SK-MEL-5 (cell line): ENCODE measurements at places on chromosomes 7 and 10.

DNA sequence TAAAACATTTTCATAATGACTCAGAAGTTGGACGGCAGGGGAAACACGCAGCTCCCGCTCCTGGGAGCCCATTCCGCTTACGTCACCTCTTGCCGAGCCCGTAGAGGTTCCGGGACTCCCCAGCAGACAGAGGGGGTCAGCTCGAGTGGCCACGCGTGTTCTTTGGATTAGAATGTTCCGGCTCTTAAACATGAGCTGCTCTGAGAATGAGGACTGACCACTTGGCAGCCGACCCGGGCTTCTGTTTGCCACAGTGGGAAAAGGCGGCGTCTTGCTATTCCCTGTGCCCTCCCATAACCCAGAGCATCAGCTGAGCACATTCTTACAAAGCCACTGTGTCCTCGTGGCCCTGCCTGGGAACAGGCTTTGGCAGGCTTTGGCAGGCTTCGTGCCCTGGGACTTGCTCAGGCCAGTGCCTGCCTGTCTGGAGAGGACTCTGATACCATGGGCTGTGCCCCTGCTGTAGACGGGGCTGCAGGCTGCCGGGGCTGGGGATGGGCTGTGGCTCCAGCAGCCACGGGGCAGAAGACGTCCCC, 40.1 kb downstream of the PFKP start:
- no peak for DNase-seq

DNA sequence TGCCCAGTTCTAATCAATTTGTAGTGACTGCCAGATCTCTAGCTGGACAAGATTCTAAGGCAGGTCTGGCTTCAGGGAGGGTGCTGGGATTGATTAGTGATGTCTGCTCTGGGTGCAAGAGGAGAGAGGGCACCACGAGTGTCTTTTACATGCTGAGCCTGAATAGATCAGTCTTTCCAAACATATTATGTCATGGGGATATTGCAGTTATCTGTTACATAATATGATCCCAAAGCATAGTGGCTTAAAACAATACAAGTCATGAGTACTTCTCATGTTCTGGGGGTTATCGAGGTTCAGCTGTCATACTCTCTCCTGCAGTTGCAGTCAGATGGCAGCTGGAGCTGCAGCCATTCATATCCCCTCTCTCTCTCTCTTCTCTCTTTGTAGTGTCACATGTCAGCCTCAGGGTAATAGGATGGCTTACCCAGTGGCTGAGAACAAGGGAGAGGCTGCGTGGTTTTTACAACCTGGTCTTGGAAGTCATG, 26.0 kb downstream of the SLC29A3 start:
- DNase-seq: peak; percentile 12

- no peak for DNase-seq
These were observed 121.4 kb downstream of the POU6F2 start for GRCh38 chr7:39099146-39099545.

GRCh38 chr10:67476201-67476600, 219.8 kb downstream of the CTNNA3 start:
- DNase-seq: no peak

DNA sequence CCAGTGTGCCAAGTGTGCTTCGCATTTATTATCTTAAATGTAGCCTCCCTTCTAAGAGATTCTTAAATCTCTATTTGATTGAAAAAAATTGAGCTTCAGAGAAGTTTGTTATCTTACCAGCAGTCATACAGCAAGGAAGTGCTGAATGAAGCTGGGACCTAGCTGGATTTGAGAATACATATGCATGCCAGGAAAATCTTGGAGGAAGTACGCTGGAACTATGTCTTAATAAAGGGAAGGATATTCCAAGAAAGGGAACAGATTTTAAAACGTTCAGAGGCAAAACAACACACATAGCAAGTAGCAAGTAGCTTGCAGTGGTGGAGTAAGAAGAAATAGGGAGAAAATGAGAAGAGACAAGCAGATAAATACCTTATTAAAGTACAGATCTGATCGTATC, 1.5 kb downstream of the CFAP70 start:
- no peak for DNase-seq

- DNase-seq: no peak
These were observed 20.9 kb downstream of the NUDCD3 start for GRCh38 chr7:44469461-44470134.

DNA sequence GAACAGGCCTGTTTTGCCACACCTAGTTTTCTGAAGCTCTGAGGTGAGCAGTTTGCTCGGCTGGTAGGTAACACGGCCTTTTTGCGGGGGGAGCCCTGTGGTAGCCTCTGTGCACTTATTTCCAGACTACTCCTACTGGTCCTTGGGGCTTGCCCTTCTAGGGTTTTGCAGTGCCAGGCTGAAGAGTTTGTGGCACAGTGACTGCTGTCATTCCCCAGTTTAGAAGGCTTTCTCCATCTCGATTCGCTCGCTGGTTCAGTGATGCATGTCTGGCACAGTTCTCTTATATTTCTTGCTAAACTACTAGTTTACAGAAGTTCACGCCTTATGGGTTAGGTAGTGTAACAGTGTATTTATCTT, 711 bp downstream of the KIF20B start:
- DNase-seq: no peak

GRCh38 chr10:120541984-120542383, 85.0 kb downstream of the PLPP4 start:
- DNase-seq: no peak

- DNase-seq: no peak
These were observed 11.2 kb upstream of the CXCL12 start for GRCh38 chr10:44395902-44396670.

DNA sequence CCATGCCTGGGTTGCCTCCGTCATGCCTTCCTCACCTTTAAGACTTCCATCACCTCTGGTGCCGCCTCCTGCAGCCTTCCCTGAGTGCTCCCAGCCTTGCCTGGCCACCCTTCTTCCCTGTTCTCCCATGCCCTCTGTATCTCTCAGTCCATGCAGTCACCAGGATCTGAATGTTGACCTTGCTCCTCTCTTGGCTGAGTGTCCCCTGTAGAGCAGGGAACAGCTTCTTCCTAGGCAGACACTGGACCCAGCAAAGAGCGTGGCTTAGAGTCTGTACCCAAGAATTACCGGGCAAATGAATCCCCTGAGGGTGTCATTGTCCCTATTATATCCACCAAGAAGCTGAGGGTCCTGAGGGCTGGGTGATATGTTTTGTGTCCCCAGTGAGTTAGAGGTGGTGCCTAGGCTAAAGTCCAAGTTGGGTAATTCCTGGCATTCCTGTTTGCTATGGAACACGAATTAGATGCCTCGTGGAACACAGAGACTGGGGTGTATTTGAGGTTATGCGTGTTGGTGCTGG, 505.6 kb downstream of the RPS24 start:
- no peak for DNase-seq

GRCh38 chr10:92264249-92264648, 26.6 kb downstream of the CPEB3 start:
- no peak for DNase-seq

- DNase-seq: no peak
These were observed 327.7 kb upstream of the NPSR1 start for GRCh38 chr7:34330308-34330707.

DNA sequence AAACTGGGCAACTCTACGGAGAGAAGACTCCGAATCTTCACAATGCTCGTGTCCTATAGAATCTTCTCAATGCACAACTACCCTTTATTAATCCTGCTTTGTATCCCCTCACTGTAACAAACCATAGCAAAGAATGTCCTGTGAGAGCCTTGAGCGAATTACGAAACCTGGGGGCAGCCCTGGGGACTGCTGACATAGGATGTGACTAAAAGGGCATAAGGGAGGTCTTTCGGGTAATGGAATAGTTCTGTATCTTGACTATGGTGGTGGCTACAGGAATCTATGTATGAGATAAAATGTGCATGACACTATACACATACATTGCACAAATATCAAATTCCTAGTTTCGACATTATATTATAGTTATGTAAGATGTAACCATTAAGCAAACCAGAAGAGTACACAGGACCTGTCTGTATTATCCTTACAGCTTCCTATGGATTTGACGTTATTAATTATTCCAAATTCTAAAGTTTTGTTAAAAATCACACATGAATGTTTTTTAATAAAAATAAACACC, 162.5 kb upstream of the KCTD7 start:
- no peak for DNase-seq

- DNase-seq: no peak
These were observed 58.0 kb downstream of the ESYT2 start for GRCh38 chr7:158771213-158771834.

- peak; percentile 29 for DNase-seq
These were observed 42.7 kb upstream of the CHST3 start for GRCh38 chr10:71921324-71922027.

GRCh38 chr7:78101076-78101475, 302.5 kb downstream of the PHTF2 start:
- no peak for DNase-seq

GRCh38 chr7:129438839-129439651, 4.8 kb downstream of the STRIP2 start:
- peak; percentile 71 for DNase-seq

GRCh38 chr10:110568055-110568735, 700 bp downstream of the SMC3 start:
- DNase-seq: peak; percentile 4

DNA sequence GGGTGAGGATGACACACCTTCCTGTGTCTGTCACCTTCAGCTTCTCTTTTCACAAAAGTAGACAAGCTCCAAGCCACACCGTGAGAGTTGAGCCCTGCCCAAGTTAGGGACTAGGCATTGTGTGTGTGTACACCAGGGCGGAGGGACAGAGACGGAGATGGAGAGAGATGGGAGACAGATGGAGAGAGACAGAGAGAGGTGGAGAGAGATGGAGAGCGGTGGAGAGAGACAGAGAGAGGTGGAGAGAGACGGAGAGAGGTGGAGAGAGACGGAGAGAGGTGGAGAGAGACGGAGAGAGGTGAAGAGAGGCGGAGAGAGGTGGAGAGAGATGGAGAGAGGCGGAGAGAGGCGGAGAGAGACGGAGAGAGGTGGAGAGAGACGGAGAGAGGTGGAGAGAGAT, 207.0 kb downstream of the DNAJB6 start:
- no peak for DNase-seq

DNA sequence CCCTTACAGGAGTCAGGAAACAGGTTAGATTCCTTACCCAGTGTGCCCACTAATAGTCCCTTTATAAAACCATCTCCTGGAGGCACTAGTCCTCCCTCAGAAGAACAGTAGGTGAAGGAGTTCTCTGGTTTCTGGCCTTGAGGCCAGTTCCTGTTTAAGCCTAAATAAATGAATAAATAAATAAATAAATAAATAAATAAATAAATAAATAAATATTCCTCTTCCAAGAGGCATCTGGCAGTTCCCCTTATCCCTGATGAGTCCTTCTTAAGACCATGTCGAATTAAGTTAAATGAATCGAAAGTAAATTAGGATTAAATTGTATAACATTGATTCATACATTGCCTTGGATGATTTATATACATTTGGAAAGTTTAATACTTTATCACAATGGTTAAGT, 223.3 kb downstream of the PCDH15 start:
- no peak for DNase-seq

GRCh38 chr7:48781752-48782151, 142.6 kb upstream of the CDC14C start:
- DNase-seq: peak; percentile 9

DNA sequence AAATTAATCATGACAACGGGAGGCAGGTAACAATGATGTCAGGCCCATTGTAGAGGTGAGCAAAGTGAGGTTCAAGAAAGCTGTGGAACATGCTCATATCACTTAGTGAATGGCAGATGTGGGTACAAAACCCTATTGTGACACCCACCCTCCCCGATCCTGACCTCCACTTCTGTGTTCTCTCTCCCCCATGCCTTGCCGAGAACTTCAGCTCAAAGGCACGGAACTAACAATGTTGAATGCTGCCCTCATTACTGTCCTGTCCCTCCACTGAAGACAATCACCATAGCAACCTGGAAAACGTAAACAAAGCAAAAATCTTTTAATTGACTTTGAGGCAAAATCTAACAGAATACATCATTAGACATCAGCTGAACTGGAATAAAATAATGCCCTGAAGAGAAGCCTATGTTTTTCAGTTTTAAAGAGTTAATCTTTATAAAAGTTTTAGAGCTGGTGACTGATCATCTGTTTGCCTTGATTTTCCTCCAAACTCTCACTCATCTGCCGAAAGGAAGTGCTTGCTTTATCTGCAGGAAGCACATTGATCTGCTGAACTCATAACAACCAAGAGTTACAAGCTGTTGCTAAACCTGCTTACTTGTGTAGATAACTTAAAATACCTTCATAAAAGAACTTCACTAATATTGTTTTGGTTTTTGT, 133.6 kb downstream of the CUBN start:
- DNase-seq: no peak

- DNase-seq: no peak
These were observed 77.5 kb upstream of the CXCL12 start for GRCh38 chr10:44462338-44462914.

- peak; percentile 83 for DNase-seq
These were observed 22.7 kb downstream of the DYNC1I1 start for GRCh38 chr7:95794917-95795515.

DNA sequence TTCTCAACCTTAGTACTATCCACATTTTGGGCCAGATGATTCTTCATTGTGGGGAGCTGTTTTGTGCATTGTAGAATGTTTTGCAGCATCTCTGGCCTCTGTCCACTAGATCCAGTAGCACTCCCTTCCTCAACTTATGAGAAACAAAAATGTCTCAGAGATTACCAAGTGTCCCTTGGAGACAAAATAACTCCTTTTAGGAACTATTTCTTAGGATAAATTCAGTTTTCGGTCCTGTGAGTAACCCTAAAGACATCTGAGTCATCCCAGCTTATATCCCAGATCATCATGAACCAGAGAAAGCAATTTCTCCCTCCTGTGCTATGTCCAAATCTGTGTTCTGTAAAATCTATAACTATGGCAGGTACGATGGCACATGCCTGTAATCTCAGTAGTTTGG, 266.6 kb upstream of the PHYHIPL start:
- no peak for DNase-seq

DNA sequence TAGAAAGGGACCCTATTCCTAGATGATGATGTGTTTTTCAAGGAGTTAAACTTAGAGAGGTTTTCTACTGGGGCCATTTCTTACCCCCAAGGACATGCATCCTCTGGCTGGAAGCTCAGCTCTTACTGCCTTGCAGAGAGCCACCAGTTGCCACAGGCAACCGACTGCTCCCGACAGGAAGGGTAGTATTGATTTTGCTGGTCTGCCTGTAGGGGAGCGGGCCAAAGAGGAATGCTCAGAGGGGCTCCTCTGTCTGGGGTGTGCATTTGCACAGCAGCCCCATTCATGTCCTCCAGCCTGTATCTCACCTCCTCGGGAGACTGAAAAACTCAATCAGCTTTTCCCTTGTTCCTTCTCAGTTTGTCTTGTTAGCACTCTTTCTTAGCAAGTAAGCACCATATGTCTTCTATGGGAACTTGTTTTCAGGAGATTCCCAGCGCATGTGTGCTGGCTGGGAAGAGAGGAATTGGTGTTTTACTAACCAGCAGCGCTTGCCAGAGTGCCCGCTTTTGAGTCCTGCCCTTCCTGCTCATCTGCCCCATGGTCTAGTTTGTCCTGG, 739.0 kb upstream of the GALNT17 start:
- no peak for DNase-seq
